Left lung (tissue), 14 donors: ENCODE measurements at places on chromosomes 13 and 19.

DNA sequence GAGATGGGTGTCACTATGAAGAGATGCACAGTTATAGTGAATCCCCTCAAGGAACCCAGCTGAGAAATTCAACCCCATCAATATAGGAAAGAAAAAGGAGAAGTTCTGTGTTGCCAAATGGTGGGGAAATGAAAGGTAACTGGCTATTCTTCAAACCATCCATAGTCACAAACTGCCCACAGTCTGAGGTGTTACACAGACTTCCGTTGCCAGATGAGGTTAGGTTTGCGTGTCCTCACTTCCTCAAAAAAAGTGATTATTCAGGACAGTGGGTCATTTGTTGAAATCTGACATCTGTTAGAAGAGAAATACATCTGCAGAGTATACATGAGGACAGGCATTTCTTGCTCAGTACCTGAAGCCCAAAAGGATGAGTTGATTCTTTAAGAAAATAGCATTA lies 9.0 kb downstream of the SIGLEC5 start:
- peaks cover 14% of the 10 kb centered on the region for H3K27me3 ChIP-seq
- H3K4me1 ChIP-seq, result peaks cover 19% of the 10 kb centered on the region
- H3K36me3 ChIP-seq, result no peaks in the 10 kb centered on the region
- H3K4me3 ChIP-seq, result no peak overlapping the region
- no peak for DNase-seq
- H3K27ac ChIP-seq, result peak overlapping the region; percentile 45

GRCh38 chr19:46387713-46388130 lies 25.6 kb downstream of the CCDC8 start:
- no peak overlapping the region for H3K4me3 ChIP-seq
- H3K27me3 ChIP-seq, result no peaks in the 10 kb centered on the region
- no peaks in the 10 kb centered on the region for H3K4me1 ChIP-seq
- no peaks in the 10 kb centered on the region for H3K36me3 ChIP-seq

- DNase-seq, result no peak
- H3K4me1 ChIP-seq, result peaks cover 39% of the 10 kb centered on the region
- H3K4me3 ChIP-seq, result no peak overlapping the region
- H3K27ac ChIP-seq, result peak overlapping the region; percentile 61
- no peaks in the 10 kb centered on the region for H3K27me3 ChIP-seq
These were observed 53.1 kb downstream of the FOXO1 start for GRCh38 chr13:40613192-40613818.

DNA sequence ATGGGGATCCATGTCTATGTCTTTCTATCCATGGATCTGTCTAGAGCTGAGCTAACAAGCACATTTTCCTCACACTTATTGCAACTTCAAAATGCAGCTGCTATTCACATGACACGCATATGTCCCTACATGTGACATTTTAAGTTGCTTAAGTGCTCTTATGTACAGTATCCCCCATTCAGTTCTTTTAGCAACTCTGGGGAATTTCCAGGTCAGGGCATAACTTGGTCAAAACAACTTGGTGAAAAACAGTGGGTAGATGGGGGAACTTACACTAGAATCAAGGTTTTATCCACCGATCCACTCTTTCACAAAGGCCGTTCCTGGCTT lies 73.0 kb downstream of the COL4A1 start:
- no peak overlapping the region for H3K27ac ChIP-seq
- no peak for DNase-seq
- peaks cover 26% of the 10 kb centered on the region for H3K4me1 ChIP-seq
- H3K4me3 ChIP-seq, result no peak overlapping the region
- H3K36me3 ChIP-seq, result no peaks in the 10 kb centered on the region
- H3K27me3 ChIP-seq, result peaks cover 7% of the 10 kb centered on the region

DNA sequence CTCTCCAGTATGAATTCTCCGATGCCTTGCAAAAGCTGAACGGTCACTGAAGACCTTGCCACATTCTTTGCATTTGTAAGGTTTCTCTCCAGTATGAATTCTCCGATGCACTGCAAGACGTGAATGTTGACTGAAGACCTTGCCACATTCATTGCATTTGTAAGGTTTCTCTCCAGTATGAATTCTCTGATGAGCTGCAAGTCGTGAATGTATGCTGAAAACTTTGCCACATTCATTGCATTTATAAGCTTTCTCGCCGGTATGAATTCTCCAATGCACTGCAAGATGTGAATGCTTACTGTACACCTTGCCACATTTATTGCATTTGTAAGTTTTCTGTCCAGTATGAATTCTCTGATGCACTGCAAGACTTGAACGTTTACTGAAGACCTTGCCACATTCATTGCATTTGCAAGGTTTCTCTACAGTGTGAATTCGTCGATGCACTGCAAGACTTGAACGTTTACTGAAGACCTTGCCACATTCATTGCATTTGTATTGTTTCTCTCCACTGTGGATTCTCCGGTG lies 20.0 kb upstream of the ZNF841 start:
- no peak overlapping the region for H3K4me3 ChIP-seq
- no peaks in the 10 kb centered on the region for H3K4me1 ChIP-seq
- H3K27ac ChIP-seq, result no peak overlapping the region
- no peaks in the 10 kb centered on the region for H3K27me3 ChIP-seq

DNA sequence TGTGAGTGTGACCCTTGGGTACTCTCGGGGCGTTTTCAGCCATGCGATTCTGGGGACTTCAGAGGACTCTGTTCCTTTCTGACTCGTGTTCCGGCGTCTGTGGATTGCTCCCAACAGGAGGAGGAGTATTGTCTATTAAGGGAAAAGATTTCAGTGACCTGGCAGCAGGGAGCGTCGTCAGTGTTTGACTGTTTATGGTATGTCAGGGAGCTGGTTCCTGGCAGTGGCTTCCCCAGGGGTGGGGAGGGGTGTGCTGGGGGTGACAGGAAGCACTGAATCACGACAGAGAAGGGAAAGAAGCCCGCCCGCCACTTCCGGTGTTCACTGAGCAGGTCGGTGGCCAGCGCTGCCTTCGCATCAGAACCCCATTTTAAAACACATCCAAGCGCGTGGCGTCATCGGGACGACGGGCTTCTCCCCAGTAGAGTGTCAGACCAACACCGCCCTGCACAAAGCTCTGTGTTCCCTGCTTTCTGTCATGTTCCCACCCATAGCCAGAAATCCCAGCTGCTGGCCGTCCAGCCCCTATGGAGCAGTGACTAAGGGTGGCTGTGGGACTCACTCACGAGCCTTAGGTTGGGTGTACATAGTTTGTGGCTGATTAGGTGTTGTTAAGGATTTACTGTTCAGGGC lies 33.8 kb downstream of the COL4A2 start:
- peaks cover 29% of the 10 kb centered on the region for H3K27me3 ChIP-seq
- peak; percentile 51 for DNase-seq
- no peaks in the 10 kb centered on the region for H3K36me3 ChIP-seq
- H3K4me3 ChIP-seq, result no peak overlapping the region
- peak overlapping the region; percentile 79 for H3K27ac ChIP-seq
- peaks cover 21% of the 10 kb centered on the region for H3K4me1 ChIP-seq

GRCh38 chr19:36203293-36203692 lies 11.2 kb downstream of the ZNF565 start:
- no peak overlapping the region for H3K4me3 ChIP-seq
- no peaks in the 10 kb centered on the region for H3K4me1 ChIP-seq
- no peak for DNase-seq

GRCh38 chr19:6632002-6632621 lies 37.8 kb downstream of the TNFSF14 start:
- no peaks in the 10 kb centered on the region for H3K36me3 ChIP-seq
- H3K27ac ChIP-seq, result no peak overlapping the region
- no peaks in the 10 kb centered on the region for H3K27me3 ChIP-seq
- no peak overlapping the region for H3K4me3 ChIP-seq
- peak; percentile 83 for DNase-seq

GRCh38 chr19:10510301-10510802 lies 6.9 kb downstream of the S1PR5 start:
- DNase-seq, result no peak
- peaks cover 66% of the 10 kb centered on the region for H3K27me3 ChIP-seq
- no peaks in the 10 kb centered on the region for H3K36me3 ChIP-seq
- H3K4me3 ChIP-seq, result no peak overlapping the region

DNA sequence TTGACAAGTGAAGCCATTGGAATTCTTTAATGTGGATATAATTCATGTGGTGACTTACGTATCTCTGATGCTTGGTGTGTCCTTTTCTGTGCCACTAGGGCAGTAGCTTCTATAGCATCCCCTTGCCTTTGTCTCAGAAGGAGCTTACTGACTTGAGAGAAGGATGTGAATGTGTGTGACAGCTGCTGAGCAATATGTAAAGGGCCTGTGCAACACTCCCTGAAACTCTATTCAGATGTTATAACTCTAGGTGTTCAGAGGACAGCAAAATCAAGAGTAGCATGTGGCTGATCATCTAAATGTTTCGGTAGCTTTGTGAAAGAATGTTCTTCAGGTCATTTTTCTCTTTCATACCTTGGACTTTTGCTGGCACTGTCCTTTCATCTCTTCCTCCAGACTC lies 189.5 kb downstream of the LMO7 start:
- no peak overlapping the region for H3K27ac ChIP-seq
- H3K27me3 ChIP-seq, result no peaks in the 10 kb centered on the region
- DNase-seq, result no peak
- H3K4me1 ChIP-seq, result no peaks in the 10 kb centered on the region
- H3K4me3 ChIP-seq, result no peak overlapping the region

- no peaks in the 10 kb centered on the region for H3K36me3 ChIP-seq
- DNase-seq, result no peak
- H3K4me1 ChIP-seq, result no peaks in the 10 kb centered on the region
These were observed 200.4 kb upstream of the IPO5 start for GRCh38 chr13:97752961-97753668.

GRCh38 chr13:43664700-43665191 lies 122.0 kb downstream of the ENOX1 start:
- no peaks in the 10 kb centered on the region for H3K4me1 ChIP-seq
- no peak overlapping the region for H3K4me3 ChIP-seq
- no peak for DNase-seq
- no peaks in the 10 kb centered on the region for H3K27me3 ChIP-seq
- no peaks in the 10 kb centered on the region for H3K36me3 ChIP-seq

DNA sequence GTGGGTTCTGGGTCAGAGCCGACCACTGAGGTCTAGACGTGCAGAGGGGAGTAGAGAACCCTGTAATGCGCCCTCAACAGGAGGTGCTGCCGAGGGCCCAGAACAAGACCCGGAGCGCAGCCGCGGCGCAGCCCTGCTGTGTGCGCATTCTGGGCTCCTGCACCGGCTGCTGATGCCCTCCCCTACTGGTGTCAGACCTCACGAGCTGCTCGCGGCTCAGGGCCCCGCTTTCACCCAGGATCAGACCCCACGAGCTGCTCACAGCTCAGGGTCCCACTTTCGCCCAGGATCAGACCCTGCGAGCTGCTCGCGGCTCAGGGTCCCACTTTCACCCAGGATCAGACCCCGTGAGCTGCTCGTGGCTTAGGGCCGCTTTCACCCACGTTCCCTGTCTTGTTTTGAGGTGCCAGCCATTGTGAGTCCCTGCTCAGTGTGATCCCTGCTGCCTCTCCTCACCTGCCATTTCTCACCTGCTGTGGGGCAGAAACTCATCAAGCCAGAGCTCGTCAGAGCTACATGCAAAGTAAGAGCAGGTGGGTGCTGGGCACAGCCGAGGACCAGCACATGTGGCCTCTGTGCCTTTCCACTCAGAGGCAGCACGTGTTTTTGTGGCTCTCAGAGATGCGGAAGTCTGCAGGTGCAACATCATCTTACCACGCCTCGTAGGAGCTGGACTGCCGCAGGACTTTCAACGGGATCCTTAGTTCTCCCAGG lies 47.0 kb upstream of the C13orf46 start:
- H3K4me3 ChIP-seq, result no peak overlapping the region
- no peaks in the 10 kb centered on the region for H3K27me3 ChIP-seq
- DNase-seq, result no peak
- peaks cover 90% of the 10 kb centered on the region for H3K36me3 ChIP-seq
- no peak overlapping the region for H3K27ac ChIP-seq
- H3K4me1 ChIP-seq, result peaks cover 1% of the 10 kb centered on the region

DNA sequence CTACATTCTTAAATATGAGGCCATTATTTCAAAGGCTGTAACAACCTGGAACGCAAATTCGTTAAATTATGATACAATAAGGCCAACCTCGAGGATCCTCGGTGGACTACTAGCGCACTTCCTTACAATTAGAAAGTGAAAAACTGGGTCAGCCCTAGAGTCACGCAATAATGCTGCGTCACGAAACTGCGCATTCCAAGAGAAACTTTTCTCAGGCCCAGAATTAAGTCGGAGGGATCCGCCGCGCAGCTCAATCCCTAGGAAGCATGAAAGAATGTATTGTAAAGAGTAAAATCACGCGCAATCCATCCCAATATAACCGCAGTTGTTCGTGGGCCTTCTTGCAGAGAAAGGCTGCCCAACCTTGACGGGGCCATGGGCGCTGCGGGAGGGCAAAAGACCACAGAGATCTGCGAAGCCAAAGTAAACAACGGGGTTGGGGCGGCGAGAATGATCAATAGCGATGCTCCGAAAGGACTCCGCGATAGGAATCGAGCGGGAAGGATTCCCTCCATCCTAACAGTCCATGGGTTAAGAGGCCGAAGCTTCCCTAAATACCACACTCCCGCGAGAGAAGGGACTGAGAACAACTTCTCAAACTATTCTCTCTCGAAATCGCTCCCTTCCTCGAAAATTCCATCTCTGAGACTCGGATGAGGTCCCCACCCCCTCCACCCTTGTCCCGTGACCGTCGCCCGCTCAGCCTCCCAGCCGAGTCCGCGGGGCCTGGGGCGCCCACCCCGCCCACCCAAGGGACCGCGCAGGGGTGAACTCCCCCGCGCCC lies 564 bp downstream of the SPART start:
- H3K36me3 ChIP-seq, result no peaks in the 10 kb centered on the region
- H3K27ac ChIP-seq, result peak overlapping the region; percentile 99
- DNase-seq, result peak; percentile 79
- no peaks in the 10 kb centered on the region for H3K27me3 ChIP-seq

- H3K27me3 ChIP-seq, result no peaks in the 10 kb centered on the region
- DNase-seq, result no peak
- H3K4me3 ChIP-seq, result no peak overlapping the region
- no peak overlapping the region for H3K27ac ChIP-seq
These were observed 6.1 kb downstream of the ATP13A1 start for GRCh38 chr19:19657397-19657783.

DNA sequence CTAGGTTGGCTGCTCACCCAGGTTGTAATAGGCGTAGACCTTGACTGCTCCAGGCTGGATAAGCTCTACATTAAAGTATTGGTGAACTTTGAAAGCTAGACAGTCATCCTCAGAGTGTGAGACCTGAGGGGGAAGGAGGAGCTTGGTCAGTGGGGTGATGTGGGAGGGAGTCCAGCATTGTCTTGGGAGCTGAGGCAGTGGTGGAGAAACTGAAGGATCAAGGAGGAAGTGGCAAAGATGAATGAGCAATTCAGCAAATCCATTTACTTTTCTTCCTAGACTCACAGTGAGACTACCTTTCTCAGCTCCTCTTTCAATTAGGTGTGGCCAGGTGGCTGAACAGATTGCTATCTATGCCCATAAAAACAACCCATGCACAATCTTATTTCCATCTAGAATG lies 10.2 kb upstream of the TNFSF14 start:
- peaks cover 74% of the 10 kb centered on the region for H3K36me3 ChIP-seq
- no peak for DNase-seq
- H3K4me1 ChIP-seq, result peaks cover 9% of the 10 kb centered on the region
- H3K27me3 ChIP-seq, result peaks cover 5% of the 10 kb centered on the region
- no peak overlapping the region for H3K4me3 ChIP-seq
- H3K27ac ChIP-seq, result no peak overlapping the region
